Caki2 (cell line): ENCODE measurements at places on chromosomes 4 and X. TPM values are rescaled to one million over a fixed set of nuclear protein-coding genes. Genes with fewer than 3 reads are reported as not detected.

CSTF2 gene
- total RNA-seq: 28.2 and 28.9 TPM in 2 replicates

DNA sequence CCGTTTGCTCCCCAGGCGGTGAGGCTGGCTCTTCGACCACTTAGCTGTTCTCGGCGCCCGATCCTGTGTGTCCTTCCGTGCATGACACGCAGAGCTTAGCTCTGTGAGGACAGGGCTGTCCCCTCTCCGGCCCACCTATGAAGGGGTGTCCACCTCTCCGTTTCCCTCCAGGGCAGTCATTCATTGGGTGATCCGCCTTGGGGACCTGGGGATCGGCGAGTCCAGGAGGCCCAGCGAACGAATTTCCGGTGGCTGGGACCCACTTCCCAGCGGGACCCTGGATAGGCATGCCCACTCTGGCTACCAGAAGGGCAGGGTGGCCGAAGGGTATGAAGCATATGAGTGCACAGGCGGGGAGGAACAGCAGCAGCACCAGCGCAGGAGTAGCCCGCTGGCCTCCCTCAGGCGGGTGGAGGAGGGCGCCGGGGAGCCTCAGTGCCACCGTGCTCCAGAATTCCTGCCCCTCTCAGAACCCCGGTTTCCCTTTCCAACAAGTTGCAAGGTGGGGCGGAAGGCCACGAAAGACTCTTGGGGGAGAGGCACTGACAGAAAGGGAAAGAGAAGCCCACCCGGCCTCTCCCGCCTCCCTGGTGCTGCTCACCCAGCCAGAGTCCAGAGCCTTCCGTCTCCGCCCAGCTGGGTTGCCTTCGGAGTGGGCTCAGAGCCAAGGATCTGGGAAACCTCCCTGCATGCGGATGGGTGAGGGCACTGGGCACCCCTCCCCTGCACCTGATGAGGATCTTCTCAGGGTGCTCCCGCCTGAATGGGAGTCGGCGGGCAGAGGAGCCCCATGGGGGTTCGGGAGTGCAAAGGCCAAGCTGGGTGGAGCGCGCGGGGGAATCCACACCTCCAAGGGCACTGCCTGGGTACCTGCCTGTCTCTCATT is 8.6 kb downstream of the HMX1 start:
- DNase-seq: no peak

DNA sequence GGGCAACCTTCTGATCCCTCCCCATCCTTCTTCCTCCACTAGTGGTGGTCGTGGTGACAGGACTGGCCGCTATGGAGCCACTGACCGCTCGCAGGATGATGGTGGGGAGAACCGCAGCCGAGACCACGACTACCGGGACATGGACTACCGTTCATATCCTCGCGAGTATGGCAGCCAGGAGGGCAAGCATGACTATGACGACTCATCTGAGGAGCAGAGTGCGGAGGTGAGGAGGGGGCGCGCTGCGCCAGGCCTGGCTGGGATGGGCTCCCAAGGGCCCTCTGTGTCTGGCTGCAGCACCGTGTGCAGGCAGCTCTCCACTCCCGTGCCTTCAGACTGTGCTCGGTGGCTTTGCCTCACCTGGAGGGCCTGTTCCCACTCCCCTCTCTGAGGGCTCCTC is 24.3 kb downstream of the RBM10 start:
- DNase-seq: no peak

DNA sequence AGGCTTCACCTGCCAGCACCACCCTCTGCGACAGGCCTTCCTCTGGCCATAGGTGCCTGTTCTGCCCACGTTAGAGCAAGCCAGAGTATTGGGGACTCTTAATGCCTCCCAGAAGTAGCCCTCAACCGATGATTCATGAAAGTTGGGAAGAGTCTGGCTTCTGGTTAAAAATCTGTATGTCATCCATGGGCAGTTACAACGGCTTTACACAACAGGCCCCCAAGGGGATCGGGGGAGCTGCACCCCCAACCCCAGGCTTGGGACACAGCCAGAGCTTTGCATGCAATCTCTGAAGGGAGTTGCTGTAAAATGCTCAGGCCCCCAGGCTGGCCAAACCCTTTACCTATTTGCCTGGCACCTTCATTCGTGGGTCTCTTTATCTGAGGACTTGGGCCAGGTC is 5.4 kb upstream of the CYTL1 start:
- no peak for DNase-seq

GRCh38 chr4:79585834-79586233 is 177.8 kb upstream of the GK2 start:
- DNase-seq: no peak

DNA sequence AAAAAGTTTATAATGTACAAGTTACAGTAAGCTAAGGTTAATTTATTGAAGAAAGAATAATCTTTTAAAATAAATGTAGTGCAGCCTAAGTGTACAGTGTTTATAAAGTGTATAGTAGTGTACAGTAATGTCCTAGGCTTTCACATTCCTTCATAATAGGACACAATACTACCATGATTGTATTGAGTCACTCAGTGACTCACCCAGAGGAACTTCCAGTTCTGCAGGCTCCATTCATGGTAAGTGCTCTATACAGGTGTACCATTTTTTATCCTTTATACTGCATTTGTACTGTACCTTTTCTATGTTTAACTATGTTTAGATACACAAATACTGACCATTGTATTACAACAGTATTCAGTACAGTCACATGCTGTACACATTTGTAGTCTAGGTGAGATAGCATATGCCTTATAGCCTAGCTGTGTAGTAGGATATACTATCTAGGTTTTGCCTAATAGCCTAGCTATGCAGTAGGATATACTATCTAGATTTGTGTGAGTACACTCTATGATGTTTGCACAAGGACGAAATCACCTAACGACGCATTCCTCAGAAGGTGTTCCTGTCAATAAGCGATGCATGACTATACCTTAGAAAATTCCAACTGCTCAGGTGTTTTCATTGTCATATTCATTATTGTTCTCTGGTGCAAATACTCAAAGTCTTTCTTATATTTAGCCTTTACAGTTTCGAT is 5.5 kb upstream of the TMEM255A start:
- no peak for DNase-seq

DNA sequence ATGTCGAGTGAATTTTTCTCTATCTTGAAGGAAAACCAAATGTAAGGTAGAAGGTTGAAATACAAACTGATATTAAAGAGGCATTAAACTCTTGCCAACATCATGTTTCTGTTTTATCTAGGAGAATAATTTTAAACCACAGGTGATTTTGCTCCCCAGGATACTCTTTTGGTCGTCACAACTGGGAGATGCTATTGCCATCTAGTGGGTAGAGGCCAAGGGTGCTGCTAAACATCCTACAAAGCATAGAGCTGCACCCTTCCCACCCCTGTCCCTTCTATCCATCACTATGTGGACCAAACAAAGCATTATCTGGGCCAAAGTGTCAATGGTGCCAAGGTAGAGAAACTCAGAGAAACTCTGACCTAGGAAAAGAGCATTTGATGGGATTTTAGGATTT is 154.6 kb upstream of the MAGEB2 start:
- no peak for DNase-seq

- no peak for DNase-seq
These were observed at the start of gene SULT1B1 for GRCh38 chr4:69760455-69760854. TSS of gene SULT1B1 (minus strand) at chr4:69760620. CDS start at chr4:69755217, 5,403 bp downstream.

- peak; percentile 90 for DNase-seq
These were observed 4.2 kb upstream of the MTMR1 start for GRCh38 chrX:150688911-150689451.

DNA sequence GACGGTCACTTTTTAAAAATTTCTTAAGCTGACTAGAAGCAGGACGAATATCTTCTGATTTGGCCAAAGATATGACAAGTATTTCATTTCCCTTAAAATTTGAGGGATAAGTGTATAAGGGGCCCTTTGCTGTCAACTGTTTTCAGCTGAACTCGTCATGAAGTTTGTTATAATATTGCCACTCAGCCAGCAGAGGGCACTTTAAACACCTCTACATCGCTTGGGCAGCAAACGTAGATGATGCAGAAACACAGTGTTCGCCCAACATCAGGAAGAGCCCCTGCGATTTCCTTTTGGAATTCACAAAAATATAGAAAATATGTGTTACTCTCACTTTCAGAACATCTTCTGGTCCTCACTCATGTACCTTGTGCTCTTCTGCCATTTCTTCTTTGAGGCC is 435.7 kb upstream of the FMR1 start:
- no peak for DNase-seq
